Hematopoietic multipotent progenitor cell (in vitro differentiated cells): ENCODE measurements at places on chromosomes 2 and 18.

DNA sequence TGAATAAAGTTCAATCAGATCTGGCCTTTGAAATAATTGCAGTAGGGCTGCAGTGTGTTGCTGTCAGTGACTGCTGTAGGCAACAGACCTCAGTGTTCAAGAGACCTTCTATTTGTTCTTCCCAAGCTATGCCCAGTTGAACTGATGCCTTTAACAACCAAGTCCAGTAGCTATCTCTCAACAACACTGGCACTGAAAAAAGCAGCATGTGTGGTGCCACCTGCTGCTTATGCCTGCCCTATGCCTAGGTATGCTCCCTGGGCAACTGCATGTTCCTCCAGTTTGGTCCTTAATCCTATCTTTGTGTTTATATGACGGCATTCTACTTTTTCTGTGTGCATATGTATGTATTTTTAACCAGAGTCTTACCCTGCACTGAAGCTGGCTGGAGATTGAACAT lies 523.9 kb upstream of the MEX3C start:
- DNase-seq, result no peak

DNA sequence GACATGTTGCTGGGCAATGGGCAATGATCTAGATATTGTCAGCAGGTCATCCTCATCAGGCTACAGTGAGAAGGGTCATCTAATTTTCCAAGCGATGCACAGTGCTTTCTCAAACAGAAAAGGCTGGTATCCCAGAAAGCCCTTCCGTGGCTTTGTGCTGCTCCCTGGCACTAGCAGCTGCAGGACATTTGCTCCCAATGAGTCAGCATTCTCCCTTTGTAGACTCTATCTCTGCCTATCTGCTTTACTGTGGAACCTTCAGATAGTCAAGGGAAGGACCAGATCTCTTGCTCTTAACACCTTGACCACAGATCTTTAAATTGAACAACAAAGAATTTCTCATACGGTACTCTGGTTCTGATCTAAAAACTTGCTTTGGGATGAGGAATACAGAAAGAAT lies 101.4 kb downstream of the CDH2 start:
- DNase-seq, result no peak

- no peak for DNase-seq
These were observed 125.7 kb upstream of the LYPD6 start for GRCh38 chr2:149204686-149205085.

DNA sequence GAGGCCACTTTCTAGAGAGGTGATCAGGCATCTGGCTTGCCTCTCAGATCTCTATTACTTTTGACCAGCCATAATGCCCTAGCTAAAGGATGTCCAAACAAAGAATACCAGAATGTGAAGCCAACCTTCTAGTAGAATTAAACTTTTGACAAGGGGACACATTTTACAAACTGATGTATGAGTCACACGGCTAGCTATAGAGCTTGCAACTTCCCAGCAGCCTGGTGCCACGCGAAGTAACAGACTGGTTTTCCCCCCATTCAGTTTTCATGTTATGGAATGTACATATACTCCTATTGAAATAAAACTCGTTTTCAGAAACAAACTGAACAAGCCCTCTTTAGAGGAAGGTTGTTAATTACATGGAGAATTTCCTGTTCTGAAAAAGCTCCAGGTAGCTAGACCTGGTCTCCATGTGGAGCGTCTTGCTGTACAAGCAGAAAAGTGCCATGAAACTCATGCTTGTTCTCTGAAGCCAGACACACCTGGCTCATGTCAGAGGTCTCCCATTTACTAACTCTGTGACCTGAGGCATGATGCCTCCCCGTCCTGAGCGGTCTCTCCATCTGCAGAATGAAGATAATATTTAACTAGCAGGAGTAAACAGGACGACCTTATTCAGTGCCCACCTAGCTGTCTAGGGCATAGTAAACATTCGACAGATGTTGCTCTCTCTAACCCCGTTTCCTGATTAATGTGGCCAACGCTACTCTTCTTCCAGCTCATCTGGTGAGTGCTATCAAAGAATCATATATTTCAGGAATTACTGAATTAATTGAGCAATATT lies 81.5 kb upstream of the MAP3K20 start:
- DNase-seq, result no peak

DNA sequence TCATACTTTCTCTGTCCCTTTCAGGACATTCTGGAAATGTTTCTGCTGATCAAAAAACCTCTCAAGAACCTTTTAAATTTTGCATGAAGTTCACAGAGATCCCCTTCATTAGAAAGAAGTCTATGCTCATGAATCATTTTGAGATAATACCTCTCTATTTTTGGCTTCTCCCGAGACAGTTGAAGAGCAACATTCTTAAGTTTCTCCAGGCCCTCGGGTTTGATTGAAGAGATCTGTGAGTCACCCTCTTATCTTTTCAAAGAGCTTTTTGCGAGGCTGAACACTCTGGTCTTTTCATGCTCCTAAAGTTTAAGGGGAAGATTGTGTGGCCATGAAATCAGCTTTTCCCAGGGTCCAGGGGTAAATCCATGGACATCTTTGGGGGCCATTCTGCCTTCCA lies 354.2 kb downstream of the FBXO15 start:
- no peak for DNase-seq

- peak; percentile 77 for DNase-seq
These were observed 77.3 kb upstream of the PHLPP1 start for GRCh38 chr18:62637807-62638687.

DNA sequence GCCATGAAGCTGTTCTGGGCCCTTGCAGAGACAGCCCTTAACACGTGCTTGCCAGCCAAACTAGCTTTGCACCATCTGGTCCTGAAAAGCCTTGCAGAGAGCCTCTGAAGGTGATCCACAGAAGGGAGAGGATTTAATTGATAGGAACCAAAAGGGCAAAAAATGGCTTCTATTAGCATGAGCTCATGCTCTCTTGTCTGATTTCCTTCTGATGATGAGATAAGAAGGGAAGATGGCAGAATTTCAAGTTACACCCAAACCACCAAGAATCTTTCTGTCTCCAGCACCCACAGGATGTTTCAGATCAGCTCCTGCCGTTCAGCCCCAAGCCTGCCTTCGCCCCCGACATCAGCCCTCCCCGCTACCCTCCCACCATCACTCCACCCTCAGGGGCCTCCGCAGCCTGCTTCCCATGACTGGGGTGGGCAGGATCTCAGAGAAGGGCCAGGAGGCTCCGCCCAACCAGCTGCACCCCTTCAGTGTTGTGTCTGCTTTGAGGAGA lies 23.4 kb upstream of the GLI2 start:
- no peak for DNase-seq

GRCh38 chr18:70044632-70045031 lies 97.0 kb upstream of the CD226 start:
- DNase-seq, result no peak

DNA sequence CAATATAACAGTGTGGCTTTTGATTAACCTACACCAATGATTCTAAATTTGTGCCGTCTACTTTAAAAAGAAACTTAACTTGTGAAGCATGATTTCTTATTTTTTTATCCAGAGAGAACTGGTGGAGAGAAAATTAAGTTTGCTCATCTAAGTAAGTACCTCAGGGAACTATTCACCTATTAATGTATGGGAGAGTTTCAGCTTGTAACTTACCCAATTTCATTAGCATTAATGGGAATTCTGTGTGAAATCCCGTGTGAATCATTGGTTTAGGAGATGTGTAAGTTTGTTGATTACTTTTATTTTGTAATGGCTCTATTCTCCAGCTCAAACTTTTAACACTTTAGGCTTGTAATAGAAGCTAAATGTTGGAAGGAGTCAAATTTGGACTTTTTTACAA lies 1061.5 kb downstream of the TDRD15 start:
- DNase-seq, result no peak
